ENCODE measurements at places on chromosomes 12 and 14.

DNA sequence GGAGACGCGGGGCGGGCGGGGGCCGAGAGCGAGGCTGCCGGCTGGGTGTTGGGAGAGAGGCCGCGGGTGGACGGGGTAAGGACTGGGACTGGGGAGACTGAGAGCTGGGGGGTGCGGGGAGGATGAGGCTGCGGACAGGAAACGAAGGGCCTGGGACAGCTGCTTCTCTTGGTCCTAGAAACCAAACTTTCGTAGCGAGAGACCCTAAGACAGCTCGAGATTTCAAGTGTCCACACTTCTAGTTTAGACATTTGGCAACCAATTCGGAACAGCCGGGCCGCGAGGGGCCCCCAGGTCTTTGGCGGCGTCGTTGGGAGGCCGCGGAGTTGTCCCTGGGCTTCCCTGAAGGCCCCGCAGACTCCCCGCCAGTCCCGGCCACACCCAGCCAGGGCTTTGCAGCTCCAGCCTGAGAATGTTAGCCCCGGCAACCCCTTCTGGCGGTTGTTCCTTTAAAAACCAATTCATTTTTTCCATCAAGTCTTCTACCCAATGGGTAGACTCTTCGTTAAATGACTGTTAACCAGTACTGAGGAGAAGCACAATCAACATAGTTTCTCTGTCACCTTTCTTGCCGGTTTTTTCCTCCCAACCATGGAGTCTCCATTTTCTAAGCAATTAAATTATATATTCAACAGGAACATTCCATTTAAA, 11.5 kb downstream of the NKX2-1 start:
- peak; percentile 66 for DNase-seq

- no peak for DNase-seq
Measured at GRCh38 chr14:90732139-90732538, 84.1 kb downstream of the TTC7B start.

DNA sequence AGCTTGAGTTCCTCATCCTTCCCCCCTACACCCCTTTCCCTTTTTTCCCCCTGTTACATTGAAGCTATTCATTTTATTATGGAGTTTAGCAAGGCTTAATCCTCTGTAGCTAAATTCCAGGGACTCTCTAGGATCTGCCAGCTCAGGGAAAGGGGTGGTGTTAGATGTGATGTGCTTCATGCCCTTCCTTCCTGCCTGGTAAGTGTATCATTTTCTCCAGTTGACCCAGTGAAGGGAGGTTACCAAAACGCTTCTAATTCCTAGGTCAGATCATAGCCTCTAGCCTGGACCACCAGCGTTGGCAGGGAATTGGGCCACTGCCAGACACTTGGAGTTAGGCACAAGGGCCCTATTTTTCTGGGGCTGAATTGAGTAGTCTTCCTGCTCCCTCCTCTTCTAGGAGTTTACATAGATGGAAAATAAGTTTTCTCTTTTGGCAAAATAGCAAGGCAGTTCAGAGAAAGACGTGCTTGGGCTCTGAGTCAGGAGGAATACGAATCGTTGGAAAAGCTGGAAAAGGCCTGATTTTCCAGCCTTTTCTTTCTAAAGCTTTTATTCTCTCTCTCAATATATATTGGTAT, 88.3 kb downstream of the NPAS3 start:
- DNase-seq: peak; percentile 33

GRCh38 chr12:116002890-116003536, 274.5 kb downstream of the MED13L start:
- DNase-seq: no peak

DNA sequence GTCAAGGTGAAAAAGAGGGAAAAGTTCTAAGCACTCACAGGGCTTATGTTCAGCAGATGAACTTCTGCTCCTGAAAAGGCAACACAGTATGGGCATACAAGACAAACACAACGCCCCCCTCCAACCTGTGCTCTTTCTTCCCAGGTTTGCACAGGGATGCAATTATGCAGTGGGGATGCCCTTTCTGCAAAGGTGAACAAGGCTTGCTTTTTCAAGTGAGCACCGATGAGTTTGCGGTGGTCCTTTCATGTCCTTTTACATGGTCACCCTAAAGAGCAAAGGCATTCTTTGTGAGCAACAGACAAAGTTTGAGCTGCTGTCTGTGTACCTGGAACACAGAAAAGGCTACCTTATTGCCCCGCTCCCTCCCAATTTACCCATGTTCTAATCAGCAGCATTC, 6.7 kb downstream of the KITLG start:
- DNase-seq: no peak

DNA sequence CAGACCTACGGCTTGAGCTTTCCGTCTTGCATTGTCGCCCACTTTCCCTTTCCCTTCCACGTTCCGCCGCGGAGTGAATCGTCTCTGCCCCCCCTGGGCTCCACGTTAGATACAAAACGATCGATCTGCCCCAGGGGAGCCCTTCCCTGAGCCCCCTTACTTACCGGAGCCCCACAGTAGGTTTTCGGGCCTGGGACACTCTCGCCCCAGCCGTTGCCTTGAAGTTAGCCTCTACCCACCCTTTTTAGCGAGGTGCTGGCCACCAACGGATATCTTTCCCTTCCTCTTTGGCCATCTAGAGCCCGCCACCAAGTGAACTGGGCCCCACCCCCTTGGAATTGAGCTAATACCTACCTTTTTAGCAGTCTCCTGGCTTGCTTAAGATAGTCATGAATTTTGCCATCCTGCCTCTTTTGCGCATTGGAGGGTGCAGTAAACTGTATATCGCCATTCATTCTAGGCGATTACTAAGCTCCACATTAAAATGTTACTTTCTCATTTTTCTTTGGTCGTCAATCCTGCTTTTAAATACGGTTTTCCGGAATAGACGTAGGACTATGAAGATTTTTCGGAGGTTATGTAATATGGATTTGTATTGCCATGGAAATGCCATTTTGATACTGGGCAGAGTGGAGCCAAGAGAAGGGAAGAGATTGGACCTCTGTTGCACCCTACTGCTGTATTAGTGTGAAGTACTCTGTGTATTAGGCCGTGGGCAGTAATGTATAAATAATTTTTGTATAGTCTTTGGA, 764 bp downstream of the RBM25 start:
- no peak for DNase-seq

DNA sequence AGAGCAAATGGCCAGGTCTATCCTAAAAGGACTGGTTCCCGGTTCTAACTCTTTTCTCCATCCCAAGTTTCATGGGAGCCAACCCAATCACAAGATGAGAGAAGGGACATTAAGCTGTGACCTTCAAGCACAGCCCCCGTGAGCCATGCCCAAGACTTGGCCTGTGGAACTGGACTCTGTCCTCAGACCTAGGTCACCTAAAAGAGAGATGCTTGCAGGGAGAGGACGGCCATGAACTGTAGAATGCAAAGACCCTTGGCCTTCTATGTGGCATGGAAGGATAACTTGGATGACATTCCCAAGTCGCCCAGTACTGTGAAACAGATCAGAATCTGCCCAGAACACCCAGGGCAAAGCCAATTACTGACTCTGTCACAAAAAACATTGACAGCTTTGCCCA, 263.5 kb downstream of the DPF3 start:
- DNase-seq: no peak

DNA sequence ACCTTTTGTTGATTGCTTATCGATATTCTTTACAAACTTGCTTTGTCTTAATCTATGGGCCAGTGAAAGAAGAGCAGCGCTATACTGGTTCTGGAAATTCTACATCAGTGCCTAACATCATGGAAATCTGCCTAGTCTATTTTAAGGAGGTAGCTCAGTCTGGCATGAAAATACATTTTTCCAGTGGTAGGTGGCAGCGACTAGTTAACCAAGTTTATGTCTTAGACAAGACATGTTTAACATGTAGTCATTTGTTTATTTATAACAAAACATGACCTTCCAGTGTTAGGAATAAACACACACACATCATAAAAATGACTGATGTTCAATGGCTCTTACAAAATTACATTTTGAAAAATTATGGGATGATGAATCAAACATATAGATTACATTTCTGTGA, 336.0 kb upstream of the SOX5 start:
- DNase-seq: no peak

DNA sequence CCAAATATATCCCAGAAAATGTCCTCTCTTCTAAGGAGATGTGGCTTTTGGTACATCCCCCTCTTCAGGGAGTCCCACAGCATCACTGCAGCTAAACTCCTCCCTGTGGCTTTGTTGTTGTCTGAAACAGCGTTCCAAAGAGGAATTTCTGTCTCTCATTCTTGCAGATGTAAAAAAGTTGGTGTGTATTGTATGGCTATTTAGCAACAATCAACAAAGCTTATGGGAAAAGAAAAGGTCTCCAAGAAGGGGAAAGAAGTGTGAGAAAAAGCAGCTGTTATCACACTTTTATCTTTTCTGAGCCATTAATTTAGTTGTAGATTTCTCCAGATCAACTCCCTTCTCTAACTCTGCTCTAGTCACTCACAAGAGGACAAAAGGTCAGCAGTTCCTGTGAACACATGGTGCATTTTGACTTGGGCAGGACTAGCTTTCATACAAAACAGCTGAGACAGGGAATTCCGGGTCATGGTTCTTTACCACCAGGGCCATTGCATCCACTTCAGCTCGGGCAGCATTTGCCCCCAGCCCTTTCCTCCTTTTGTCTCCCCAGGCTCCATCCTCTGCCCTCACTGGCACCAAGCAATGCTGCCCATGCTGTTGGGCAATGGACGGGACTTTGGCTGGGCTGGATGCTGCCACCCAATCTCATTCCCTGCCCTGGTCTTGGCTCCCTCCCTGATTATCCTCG, 184.7 kb downstream of the TMX1 start:
- DNase-seq: peak; percentile 73

GRCh38 chr12:8903646-8904045, 10.7 kb upstream of the PHC1 start:
- DNase-seq: no peak

- no peak for DNase-seq
Measured at GRCh38 chr14:28493516-28493915, 273.1 kb upstream of the FOXG1 start.

DNA sequence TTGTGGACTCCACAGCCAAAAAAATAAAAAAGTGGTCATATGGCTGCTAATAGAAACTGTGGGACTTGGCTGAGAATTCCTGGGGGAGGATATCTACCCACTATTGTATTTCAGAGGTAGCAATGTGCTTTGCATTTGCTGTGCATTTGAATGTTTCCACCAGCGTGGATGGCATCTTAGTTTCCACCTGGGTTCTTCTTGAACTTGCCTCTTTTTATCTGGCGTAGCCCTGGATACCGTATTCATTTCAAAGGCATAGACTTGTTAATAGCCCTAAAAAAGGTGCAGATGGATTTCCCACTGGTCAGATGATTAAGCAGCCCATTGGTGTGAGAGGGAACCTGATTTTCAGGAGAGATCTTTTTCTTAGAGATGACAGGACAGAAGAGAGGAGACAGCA, 1.9 kb upstream of the MYF5 start:
- DNase-seq: no peak

- DNase-seq: no peak
Measured at GRCh38 chr14:93146119-93146518, 30.4 kb upstream of the ITPK1 start.

DNA sequence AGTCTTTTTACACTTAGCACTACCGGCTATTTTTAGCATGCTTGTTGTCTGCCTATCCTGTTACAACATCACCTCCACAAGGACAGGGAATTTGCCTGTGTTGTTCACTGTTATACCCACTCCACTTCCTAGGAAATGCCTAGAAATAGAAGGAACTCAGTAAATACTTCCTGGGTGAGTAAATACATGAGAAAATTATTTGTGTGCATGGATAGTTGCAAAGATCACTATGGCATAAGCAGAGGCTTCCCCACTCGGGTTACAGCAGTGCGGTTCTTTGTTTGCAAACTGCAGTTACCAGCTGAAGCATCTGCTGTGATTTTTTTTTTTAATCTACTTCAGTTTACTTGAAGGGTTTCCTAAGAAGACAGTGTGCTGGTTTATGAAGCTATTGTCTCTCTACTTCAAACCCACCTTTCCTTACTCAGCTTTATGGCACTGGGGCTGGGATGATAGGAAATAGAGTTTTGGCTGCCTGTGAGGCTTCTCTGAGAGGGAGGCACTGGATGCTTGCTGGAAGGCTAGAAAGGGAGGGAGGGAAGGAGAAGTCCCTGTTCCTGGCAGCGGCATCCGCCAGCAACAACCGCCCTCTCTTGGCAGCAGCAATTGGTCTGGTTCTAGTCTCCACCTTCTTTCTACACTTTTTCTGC, 29.0 kb downstream of the PDE6H start:
- peak; percentile 73 for DNase-seq

DNA sequence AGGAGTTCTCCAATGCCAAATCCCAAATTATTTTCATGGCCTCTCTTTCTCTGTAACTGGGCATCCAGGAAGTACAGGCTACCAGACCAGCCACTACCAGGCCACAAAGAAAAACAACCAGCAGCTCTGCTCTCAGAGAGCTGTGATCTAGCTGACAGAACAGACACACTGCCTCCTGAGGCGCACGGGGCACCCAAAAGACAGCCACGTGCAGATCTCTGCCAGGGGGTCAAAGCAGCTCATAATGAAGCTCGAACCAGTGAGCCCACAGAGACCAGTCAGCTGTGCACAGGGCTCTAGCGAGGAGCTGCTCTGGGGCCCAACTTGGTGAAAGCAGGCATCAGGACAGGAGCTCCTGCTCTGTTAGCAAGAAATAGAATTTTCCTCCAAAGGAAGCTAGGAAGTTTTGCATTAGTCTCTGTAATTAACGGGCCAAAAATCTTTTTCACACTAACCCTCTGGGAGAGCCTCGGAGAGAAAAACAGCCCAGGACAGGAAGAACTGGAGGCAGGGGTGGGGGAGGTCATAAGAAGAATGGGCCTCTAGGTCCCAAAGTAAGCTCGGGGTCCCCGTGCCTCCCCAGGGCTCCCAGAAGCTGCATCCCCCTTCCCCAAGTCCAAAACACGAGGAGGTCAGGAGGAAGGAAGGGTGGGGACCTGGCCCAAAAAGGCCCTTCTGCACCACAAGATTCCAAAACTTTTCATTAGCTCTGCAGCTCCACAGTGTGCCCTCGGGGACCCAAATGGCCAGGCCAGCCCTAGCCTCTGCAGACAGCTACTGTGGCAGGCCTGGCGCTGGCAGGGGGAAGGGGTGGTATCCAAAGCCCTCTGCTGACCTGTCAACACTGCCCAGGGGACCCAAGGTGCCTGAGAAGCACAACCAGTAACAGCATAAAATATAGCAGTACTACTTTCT, 30.2 kb downstream of the ACTN1 start:
- DNase-seq: peak; percentile 19

DNA sequence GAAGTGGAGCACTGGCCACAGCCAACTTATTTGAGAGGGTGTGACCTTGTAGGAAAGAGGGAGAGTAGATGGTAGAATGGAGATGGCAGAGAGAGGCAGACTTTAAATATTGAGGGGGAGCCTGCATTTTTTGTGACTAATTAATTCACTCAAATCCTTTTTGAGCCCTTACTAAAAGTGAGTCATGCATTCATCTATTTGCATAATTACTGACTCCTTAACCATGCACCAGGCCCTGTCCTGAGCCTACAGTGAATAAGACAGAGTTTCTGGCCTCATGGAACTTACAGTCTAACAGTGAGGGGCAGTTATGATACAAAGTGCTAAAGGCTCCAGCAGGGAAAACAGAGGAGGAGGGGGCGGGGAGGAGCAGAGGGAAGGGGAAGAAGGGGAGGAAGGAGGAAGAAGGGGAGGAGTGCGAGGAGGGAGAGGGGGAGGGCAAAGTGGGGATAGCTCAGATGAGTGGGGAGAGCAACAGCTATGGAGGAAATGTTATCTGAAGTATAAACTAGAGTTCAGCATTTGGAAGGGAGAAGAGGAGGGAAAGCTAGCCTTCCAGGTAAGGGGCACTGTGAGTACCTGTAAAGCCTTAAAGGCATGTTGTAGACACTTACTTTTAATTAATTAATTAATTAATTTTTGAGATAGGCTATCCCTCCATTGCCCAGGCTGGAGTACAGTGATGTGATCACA, 7.5 kb upstream of the CTDSP2 start:
- no peak for DNase-seq
